ENCODE measurements at places on chromosomes 2 and 18. TPM values are rescaled to one million over a fixed set of nuclear protein-coding genes. Genes with fewer than 3 reads are reported as not detected.

The UGT1A9 gene
- not detected for total RNA-seq

The DNER gene
- 0.13 TPM for total RNA-seq

The NRP2 gene
- total RNA-seq, result 4.7 TPM

The ACVR2A gene
- total RNA-seq, result 14.3 TPM

The C2orf69 gene
- total RNA-seq, result 7.7 TPM

The POLR1A gene
- total RNA-seq, result 20.4 TPM

The ABCB11 gene
- total RNA-seq, result not detected

The HOXD8 gene
- total RNA-seq, result 1.5 TPM

GRCh38 chr2:220811115-220811514 lies 761.0 kb downstream of the EPHA4 start:
- no peak for DNase-seq

DNA sequence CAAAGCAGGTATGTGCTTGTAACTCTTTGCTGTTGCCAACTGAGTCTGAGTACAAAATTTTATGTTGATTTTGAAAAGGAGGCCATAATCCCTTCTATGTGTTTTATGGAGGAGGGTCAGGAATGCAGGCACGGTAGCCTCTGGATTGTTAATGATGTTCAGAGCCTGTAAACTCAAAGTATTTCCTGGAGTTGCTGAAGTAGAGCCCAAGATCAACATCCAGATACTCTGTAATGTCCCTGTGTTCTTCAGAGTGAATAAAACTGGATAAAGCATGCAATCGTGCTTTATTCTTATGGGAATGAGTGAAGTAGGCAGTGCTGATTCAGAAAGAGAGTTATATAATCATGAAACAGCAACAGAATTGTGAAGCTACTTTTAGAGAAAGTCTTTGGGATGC lies 61.8 kb upstream of the CHRNA1 start:
- no peak for DNase-seq

GRCh38 chr2:158179660-158180059 lies 78.0 kb downstream of the UPP2 start:
- DNase-seq, result no peak

DNA sequence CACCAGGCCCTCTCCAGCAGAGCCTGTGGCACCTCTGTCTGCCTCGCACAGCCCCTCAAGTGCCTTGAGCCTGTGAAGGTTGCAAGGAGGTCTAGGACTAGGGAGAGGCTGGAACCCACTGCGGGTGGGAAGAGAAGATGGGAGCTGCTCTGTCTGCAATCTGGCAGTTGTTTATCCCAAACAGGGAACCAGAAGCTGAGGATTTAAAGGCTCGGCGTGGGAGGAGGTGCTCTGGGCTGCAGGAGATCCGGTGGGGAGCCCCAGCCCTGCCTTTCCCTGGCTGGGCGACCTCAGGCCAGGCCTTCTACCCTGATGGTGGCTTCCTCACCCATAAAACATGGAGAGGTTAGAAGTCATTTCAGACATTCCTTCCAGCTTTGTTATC lies 174.1 kb downstream of the SMAD7 start:
- no peak for DNase-seq

DNA sequence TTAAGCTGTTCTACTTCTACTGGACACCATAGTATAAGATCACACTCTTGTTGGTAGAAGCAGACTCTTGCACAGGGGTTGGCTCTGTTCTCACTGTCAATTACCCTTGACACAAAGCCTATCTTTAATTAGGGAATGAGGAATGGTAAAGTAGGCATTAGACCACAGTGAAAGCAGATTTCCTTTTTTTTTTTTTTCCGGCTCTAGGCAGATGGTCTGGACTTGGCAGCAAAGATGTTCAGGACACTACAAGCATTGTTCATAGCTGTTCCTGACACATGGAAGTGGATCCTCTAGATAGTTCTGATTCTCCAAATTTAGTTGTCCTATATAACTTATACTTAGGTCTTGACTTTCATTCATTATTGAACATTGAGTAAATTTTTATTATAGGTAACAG lies 672.2 kb upstream of the CELF4 start:
- DNase-seq, result no peak

GRCh38 chr2:226002438-226002837 lies 602.9 kb downstream of the NYAP2 start:
- peak; percentile 32 for DNase-seq

DNA sequence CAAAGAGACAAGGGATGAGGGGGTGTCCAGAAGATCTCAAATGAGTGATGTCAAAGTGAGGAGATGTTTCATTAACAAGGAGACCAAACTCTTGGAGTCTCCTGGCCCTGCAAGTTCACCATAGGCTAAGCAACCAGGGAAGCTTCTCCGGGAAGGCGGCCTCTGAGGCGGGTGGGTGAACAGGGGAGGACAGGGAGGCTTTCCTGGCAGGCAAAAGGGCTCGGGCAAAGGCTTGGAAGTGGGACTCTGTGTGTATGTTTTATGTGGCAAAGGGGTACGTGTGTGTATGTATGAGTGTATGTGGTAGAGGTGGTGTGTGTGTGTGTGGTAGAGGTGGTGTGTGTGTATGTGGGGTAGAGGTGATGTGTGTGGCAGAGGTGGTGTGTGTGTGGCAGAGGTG lies 163.9 kb downstream of the DYSF start:
- DNase-seq, result no peak

GRCh38 chr18:7116001-7116730 lies 1.4 kb downstream of the LAMA1 start:
- no peak for DNase-seq

GRCh38 chr2:47083005-47083404 lies 72.1 kb downstream of the STPG4 start:
- DNase-seq, result no peak

GRCh38 chr18:686339-687111 lies 25.9 kb downstream of the ENOSF1 start:
- DNase-seq, result no peak

GRCh38 chr2:230537531-230537976 lies 121.6 kb downstream of the SP100 start:
- DNase-seq, result no peak

GRCh38 chr2:227655454-227655853 lies 11.2 kb upstream of the SCYGR5 start:
- no peak for DNase-seq

DNA sequence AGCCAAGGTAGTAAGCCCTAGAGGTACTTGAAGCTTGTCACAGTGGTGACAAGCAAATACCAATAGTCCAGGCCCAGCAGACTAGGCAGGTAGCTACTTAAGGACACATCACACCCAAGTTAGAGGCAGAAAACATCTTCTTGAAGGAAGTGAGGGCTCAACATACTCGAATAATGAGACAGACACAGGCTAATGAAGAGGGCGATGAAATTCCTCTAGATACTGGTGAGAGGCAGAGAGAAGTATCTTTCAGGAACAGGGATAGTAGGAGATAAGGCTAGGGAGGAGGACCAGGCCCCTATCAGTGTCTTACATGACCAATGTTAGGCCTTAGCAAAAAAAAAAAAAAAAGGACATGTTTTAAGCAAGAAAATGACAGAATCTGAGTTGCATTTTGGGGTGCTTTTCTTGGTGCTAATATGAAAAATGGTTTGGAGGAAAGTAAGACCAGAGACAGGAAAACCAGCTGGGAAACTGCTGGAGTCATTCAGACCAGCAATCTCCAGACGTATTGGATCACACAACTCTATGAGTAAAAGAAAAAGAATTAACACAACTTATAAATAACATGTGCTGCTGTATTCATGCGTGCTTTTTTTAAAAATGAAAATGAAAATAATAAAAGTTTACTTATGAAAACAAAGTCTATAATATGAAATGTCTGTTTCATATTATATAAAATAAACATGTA lies 37.7 kb downstream of the COBLL1 start:
- DNase-seq, result no peak

- no peak for DNase-seq
Observed at GRCh38 chr2:66693076-66693965, 258.4 kb downstream of the MEIS1 start.

DNA sequence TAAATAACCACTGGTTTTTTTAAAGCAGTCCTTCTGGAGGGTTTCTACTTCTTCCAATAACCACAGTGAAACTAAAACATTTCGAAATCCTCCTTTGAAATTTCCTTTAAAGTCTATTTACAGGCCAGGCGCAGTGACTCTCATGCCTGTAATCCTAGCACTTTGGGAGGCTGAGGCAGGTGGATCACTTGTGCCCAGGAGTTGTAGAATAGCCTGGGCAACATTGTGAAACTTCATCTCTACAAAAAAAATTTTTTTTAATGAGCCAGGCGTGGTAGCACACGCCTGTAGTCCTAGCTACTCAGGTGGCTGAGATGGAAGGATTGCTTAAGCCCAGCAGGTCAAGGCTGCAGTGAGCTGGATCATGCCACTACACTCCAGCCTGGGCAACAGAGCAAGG lies 15.2 kb downstream of the KIDINS220 start:
- no peak for DNase-seq

- DNase-seq, result no peak
Observed at GRCh38 chr2:85806358-85807118, 52.7 kb downstream of the ATOH8 start.

GRCh38 chr2:31390324-31390723 lies 24.2 kb downstream of the XDH start:
- no peak for DNase-seq

DNA sequence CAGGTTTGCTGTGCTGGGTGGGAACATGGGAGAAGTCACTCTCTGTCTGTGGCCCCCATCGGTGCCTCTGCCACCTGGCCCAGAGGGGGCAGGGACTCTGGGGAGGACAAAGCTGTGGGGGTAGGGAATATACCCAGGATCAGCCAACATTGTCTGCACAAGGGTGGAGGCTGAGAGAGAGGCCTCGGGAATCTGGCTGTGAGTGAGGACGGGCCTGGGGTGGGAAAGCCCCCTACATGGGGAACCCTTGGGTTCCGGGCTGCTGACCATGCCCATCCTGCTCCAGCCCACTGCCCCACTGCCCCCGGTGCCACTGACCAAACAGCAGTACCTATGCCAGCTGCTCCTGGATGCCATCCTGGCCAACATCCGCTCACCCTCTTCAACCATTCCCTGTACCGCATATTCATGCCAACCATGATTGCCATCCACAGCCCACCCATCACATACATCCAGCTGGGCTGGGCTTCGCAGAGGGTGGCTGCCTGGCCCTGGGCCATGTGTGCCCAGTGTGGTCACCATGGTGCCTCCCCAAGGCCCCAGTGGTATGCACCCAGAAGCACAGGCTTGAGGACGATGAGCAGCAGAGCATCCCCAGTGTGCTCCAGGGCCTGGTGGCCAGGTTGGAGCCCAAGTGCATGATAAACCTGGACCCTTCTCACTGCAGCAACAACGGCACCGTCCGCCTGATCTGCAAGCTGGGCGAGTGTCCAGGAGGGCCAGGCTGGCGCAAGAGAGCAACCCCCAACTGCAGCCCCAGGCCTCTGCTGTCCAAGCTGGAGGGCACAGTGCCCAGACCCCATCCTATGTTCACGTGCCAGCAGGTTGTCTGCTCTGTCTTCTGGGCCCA lies 6.9 kb upstream of the POTEF start:
- no peak for DNase-seq

DNA sequence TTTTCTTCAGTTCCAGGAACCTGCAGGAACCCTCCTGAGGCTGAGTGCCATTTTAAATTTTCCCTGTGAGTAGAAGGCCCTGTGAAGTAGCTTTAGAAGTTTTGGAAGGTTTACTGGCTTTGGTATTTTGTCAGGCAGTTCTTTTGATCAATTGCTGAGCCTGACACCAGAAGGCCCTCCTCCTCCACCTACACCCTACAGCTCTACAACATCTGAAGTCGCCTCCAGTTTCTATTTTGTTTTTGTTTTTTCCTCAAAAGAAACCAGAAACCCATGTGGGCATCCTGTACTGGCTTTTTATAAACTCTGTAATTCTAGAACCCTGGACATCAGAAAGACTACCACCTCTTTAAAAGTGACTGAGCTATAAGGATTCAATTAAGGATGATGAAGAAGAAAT lies 153.7 kb downstream of the NRXN1 start:
- no peak for DNase-seq

- no peak for DNase-seq
Observed at GRCh38 chr18:64986906-64987495, 763.8 kb upstream of the CDH7 start.

- DNase-seq, result no peak
Observed at GRCh38 chr18:78192054-78192453, 787.6 kb upstream of the SALL3 start.

DNA sequence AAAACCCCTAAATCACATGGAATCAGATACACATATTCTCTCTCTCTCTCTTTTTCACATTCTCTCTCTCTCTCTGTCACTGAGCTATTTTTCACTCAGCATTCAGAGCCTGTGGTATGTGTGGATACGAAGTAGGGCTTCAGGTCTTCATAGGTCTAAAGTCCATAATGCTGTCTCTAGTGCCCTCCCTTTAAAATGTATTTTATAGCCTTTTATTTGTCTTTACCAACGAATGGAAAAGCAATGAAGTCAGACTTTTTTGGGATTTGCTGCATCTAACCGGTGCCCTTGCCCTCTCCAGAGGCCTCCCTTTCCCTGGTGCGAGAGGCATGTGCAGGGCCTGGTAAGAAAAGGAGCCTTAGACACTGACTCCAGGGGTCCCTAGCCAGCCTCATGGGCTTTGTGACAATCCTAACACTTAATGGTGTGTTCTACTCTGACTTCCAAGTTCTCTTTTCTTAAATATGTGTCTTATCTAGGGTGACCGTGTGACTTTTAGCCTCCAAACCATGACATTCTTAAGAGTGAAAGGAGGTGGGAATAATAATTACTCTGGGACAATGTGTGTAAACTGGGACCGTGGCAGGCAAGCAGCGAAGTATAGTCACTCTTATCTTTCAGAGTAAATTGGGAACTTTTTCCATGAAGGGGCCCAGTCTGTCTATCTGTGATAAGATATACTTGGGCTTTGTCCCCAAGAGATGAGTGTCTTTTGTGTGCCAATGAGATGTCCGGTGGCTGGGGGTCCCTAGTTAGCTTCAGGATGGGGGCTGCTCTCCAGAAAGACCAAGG lies 101.1 kb downstream of the B3GNT2 start:
- no peak for DNase-seq

- DNase-seq, result peak; percentile 21
Observed at GRCh38 chr2:175004730-175004979, 526 bp downstream of the CHN1 start.

GRCh38 chr2:32760628-32761027 lies 132.8 kb downstream of the TTC27 start:
- DNase-seq, result no peak

GRCh38 chr2:235542733-235543127 lies 48.9 kb downstream of the AGAP1 start:
- DNase-seq, result no peak

GRCh38 chr2:223114170-223114569 lies 62.2 kb downstream of the KCNE4 start:
- no peak for DNase-seq

- DNase-seq, result no peak
Observed at GRCh38 chr2:42721898-42722297, 42.0 kb downstream of the OXER1 start.

DNA sequence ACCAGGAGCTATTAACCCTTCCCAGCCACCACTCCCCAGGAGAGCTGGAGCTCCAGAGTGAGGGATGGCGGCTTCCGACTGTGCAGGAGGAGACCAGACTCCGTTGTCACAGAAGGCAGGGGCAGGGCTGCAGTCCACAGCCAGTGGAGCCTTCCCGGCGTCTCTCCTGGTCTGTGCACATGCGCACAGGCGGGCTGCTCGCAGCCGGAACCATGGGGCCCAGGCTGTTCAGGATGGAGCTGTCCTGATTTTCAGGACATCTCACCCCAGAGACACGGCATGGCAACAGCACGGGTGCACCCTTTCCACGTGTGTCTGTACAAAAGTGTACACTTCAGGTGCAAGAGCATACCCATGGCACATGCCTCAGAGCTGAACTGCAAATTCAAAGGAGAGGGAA lies 28.9 kb downstream of the EIPR1 start:
- no peak for DNase-seq
